Cerebellar cortex (tissue), 1 donor: ENCODE measurements at places on chromosomes 16 and 17.
A peak's percentile ranks its signal among the peaks of the same experiment; 100 is the strongest.

DNA sequence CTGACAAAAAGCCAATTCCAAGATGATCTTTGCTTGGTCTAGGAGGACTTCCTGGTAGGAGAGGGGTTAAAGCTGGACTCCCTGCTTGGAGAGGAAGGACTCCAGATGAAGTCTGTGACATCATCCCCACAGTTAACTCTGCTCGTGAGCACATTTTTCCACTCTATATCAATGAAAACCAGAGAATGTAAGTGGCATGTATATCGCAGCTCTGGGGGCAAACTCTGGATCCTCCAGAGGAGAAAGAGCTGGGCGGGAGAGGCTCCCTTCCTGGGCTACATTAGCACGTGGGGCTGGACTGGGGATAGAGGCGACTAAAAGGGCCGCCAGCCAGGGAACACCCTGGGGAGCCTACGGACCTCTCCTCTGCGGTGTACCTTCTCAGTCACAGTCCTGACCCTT lies 34.1 kb downstream of the HIC1 start:
- DNase-seq: no peak

- DNase-seq: no peak
Observed at GRCh38 chr17:5873781-5874180, 196.4 kb upstream of the WSCD1 start.

- DNase-seq: no peak
Observed at GRCh38 chr16:13631916-13632315, 288.0 kb upstream of the ERCC4 start.

GRCh38 chr16:86946396-86946795 lies 368.0 kb downstream of the FOXL1 start:
- DNase-seq: no peak

DNA sequence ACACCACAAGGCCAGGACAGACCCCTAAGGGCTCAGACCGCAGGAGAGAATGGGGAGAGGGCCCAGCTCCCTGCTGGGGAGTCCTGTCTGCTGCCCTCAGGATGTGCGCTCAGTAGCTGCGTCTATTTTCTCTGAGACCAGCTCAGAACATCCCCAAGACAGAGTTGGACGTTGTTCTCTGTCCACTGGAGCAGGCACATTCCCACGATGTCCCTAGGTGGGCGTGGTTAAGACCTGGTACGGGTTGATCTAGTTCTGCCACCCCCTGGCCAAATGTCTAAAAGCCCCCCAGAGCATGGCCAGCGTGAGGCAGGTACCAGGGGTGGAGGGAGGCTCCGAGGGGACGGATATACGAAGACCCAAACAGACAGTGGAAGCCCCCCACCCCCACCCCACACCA lies 842 bp upstream of the CALB2 start:
- no peak for DNase-seq

- DNase-seq: no peak
Observed at GRCh38 chr16:79874391-79874790, 273.9 kb upstream of the MAF start.

- DNase-seq: no peak
Observed at GRCh38 chr16:28126684-28127620, 63.4 kb upstream of the GSG1L start.

DNA sequence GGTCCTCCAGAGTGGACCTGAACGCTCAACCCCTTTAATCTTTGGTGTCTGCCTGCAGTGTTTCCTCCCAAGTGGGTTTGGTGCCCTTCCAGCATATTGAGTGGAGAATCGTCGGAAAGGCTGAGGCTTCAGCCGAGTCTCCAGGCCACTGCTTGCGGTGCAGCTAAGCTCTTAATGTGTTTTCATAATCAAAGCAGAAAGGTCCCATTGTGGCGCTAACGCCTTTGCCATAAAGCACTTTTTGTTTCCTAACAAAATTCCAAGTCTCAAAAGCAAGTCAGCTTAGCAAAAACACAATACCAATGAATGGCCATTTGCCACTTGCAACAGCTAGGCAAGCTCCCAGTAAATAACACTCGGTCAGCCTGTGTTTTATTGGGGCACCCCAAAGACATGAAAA lies 57.6 kb downstream of the KSR1 start:
- DNase-seq: peak; percentile 6

DNA sequence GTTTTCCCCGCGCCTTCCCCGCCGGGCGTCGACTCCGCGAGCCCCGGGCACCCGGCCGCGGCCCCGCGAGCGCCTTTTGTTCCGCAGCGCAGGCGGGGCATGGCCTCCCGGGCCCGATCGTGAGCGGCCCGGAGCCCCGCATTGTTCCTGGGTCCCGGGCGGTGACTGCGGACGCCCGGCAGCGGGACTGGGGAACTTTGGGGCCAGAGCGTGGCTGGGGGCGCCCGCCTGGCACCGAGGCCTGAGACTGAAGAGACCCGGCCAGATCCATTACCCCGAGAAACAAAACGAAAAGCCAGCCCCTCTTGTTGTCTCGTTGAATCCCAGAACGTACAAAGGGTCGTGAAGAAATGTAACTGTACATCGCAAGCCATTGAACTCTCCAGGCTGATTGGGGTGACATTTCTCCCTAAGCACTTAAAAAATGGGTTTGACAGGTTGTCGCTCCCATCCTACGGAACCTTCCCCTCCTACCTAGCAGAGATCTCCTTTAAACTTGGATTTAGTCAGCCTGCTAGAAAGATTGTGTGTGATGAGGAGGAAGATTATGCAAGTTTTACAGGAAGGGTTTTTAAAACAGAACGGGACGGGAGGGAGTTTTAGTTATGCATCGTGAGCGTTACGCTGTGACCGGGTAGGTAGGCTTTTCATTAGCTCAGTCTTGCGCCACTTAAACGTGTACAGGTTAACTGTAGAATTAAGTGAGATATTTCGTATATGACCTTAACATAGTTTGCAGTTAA lies 825 bp downstream of the METTL9 start:
- peak; percentile 34 for DNase-seq

DNA sequence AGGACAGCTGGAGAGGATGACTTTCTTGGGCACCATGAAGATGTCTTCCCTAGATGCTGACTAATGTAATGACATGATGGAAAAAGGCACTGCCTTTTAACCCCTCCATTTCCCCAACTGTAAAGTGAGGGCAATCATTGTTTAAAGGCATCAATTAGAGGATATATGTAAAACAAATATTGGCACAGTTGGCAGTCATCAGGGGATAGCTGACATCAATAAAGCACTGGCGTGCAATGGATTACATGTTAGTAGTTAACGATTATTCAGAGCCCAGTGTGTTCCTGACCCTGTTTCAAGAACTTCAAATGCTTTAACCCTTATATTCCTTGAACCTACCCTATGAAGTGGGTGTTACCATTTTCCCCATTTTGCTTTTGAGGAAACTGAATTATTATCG lies 100.7 kb downstream of the TMEM114 start:
- no peak for DNase-seq

- DNase-seq: peak; percentile 91
Observed at GRCh38 chr17:78013683-78014467, 55.4 kb downstream of the TNRC6C start.

DNA sequence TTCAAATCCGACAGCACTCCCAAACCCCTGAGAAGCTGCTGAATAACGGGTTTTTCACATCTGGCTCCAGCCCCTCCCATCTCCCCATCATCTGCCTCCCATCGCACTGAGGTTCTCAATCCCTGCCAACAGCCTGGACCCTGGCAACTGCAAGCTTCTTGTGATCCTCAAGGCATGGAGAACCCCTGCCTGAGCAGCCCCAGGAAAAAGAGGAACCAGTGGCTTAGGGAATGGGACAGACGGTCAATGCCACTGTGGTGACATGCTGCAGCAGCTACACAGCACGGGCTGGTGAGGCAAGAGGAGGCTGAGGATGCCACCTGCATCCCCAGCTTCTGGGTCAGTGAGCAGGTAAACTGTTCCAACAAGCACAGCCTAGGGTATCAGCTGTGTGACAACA lies 3.3 kb upstream of the MBTPS1 start:
- DNase-seq: no peak

GRCh38 chr16:68764862-68765261 lies 27.8 kb downstream of the CDH1 start:
- no peak for DNase-seq

DNA sequence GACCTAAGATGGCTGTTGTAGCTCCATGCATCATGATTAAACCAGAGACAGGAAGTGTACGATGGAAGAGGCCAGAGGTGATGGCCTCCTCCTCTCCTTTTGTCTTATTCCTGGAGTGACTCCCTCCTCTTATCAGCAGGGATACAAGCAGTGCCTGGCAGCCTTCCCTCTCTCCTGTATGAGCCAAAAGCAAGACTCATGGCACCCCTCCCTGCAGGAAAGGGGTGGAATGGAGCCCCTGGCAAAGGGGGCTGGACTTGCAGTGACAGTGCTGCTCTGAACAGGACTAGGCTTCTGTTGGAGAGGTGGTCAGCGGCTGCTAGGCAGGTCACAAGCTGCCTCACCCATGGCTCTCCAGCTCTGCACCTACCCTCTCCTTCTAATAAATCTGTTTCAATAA lies 8.4 kb downstream of the TXNL4B start:
- DNase-seq: no peak

- DNase-seq: no peak
Observed at GRCh38 chr17:28113269-28113668, 70.8 kb downstream of the NLK start.

DNA sequence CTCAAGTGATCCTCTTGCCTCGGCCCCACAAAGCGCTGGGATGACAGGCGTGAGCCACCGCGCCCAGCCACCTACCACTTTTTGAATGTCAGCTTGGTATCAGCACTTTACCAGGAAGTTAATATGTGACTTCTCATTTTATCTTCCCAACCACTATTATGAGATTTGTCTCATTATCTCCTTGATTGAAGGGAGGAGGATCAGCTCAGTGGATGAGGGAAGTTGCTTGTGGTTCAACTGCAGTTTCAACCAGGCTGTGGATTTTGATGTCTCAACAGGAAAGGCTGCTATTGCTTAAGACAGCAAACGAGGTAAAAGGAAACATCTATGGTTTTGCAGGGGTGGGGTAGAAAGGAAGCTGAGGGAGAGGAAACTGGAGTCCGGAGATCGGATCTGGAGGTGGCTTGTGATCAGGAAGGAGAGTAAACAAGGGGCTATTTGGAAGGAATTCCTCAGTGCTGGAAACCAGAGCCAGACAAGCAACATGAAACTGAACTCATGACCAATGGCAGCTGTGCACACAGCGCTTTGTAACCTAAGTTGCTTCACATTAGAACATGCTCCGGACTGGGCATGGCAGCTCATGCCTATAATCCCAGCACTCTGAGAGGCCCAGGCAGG lies 180.5 kb downstream of the VPS53 start:
- peak; percentile 68 for DNase-seq

DNA sequence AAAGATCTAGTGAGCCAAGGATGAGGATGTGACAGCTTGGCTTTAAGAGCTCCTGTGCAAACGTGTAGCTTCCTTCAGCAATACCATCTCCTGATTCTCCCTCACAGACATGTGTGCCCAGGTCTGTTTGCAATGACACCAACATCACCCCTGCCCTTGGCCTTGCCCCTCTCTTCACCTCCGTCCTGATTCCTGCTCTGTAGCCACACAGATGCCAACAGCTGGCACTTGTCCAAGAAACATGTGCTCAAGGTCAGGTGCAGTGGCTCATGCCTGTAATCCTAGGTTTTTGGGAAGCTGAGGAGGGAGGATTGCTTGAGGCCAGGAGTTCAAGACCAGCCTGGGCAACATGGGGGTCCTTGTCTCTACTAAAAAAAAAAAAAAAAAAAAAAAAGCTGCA lies 103.8 kb upstream of the CRHR1 start:
- DNase-seq: no peak

DNA sequence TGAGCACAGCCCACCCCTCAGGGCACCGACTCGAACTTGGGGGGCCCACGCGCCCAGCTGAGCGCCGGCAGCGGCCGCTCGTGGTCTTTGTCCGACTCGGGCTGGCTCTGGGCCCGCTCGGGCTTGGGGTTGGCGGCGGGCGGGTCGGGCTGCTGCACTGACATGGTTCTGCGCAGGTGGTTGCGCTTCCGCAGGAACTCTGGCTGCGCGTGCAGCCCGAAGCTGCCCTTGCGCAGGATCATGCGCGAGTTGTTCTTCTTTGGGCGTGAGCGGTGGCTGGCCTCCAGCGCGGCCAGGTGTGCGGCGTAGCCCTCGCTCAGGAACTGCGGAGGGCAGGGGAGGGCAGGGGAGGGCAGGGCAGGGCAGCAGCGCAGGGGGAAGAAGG lies 11.1 kb downstream of the PIMREG start:
- no peak for DNase-seq

DNA sequence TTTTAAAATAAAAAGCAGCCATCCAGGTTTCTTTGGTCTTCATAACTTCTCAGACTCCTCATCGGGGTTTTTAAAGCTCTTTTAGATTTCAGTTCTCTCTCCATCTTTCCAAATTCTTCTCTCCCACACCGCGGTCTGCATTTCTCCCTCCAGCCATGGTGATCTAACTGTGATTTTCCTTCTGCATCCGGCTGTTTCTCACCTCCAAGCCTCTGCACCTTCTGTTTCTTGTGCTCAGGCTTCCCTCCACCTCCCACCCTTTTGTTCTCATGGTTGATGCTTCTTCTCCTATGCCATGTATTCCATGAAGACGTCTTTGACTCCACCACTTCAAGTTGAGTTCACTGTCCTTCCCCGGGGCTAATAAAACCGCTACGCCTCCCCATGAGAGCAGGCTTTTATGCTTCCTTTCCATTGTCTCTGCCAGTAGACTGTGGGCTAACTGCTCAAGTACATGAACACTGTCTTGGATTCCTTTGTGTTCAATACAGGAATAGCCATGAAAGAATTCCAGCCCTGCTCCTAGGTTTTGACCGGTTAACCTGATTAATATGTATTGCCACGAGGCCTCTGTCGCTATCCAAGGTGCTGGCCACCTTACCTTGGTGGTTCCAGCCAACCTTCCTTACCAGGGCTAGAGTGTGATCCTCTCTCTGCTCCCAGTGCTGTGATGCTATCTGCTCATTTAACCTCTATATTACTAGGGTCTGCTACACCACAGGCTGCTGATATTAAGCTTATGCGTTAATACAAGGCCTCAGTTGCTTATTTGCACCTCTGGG lies 625.1 kb downstream of the HS3ST4 start:
- no peak for DNase-seq

DNA sequence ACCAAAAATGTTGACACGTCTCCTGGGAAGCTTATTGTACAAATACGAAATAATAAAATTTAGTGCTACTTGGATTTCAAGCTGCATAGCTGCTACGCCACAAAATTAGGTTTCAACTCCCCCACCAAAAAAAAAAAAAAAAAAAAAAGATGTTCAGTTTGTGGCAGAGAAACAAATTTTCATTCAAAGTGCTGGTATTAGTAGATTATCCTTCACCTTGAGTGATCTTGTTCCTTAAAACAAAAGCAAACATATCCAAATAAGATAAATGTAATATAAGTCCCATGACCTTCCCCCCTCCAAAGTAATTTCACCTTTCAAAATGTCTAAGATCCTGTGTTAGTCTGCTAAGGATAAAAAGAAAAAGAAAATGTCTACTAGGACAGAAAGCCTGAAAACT lies 2.2 kb downstream of the TOB1 start:
- DNase-seq: no peak

DNA sequence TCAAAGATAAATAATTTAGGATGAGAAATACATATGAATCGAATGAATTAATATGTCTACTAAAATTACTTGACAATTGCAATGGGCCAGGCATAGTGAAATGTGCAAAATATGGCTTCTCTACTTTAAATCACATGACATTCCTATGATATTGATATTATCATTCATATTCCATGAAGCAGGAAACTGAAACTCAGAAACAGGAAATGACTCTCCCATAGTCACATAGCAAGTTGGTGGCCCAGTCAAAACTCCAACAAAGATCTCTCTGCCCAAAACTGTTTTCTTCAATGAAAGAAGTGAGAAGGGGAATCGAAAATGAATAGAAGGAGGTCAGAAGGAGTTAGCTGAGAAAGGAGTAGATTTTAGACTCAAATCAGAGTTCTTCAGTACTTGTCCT lies 272.2 kb downstream of the CDH8 start:
- DNase-seq: no peak
